ENCODE measurements at places on chromosomes 16 and 17. TPM values are rescaled to one million over a fixed set of nuclear protein-coding genes. Genes with fewer than 3 reads are reported as not detected.
A peak's percentile ranks its signal among the peaks of the same experiment; 100 is the strongest.

- DNase-seq, result no peak
Measured at GRCh38 chr17:48391444-48391843, 38.6 kb downstream of the SKAP1 start.

- no peak for DNase-seq
Measured at GRCh38 chr17:28792877-28793661, 49.3 kb downstream of the TRAF4 start.

GRCh38 chr16:8867932-8868415 is 832 bp downstream of the CARHSP1 start:
- no peak for DNase-seq

GRCh38 chr17:57782062-57782490 is 37.0 kb upstream of the CCDC182 start:
- no peak for DNase-seq

DNA sequence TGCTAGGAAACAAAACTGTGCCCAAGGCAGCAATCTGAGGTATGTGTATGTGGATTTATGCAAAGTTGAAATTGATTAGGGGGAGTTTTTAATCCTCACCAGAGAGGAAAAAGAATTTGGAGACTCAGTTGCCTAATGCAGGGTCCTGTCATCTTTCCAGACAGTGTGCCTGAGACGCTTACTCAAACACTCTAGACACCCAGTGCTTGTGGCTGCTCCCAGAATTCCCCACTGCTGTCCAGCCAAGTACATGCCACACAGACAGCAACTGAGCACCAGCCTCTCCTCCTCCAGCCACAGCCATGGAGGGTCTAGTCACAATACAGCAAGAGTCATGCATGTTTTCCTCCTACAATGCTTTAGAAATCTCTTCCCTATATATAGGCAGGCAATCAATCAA is 118.1 kb downstream of the HIC1 start:
- no peak for DNase-seq

DNA sequence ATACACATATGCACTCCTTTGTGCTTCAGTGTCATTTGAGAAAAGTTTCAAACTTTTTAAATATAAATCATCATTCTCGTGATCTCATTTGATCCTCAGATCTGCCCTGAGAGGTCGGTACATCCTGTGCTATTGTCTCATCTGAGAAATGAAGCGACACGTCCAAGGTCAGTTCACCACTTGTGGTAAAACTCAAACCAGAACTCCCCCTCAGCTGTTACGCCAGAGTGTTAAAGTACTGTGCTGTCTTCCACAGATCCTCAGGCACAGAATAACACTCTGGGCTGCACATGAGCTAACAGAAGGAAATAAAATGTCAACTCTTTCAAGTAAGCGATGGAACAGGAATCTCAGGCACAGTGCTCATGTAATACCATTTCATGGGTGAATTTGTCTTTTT is 31.4 kb downstream of the ANKFN1 start:
- no peak for DNase-seq

DNA sequence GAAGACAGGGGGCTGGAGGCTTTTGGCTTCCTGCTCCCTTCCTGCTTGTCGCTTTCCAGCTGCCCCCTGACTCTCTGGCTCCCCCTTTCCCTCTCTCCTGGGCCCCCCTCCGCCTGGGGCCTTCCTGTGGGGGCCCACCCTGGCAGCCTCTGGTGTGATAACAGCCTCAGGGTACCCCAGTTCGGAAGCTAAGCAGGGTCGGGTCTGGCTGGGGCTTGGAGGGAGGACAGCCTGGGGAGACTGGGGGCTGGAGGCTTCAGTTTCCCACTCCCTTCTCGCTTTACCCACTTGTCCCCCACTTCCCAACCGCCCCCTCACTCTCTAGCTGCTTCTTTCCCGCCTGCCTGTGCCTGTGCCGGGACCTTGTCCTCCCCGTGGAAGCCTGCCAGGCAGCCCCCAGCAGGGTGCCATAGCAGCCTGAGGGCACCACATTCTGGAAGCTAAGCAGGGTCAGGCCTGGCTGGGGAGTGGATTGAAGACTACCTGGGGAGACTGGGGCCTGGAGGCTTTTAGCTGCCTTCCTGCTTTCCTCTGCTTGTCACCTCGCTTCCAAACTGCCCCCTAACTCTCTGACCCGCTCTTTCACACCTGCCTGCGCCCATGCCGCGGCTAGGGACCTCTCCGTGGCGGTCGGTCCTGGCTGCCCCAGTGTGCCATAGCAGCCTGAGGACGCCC is 2275.5 kb downstream of the TP53TG3F start:
- DNase-seq, result no peak

GRCh38 chr17:73731733-73732132 is 87.5 kb upstream of the SDK2 start:
- DNase-seq, result no peak

DNA sequence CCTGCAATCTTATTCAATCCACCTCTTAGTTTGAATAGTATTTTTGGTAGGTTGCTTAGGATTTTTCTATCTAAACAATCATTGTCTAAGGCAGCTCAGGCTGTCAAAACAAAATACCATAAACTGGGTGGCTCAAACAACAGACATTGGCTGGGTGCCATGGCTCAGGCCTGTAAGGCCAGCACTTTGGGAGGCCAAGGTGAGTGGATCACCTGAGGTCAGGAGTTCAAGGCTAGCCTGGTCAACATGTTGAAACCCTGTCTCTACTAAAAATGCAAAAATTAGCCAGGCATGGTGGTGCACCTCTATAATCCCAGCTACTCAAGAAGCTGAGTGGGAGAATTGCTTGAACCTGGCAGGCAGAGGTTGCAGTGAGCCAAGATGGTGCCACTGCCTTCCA is 126.7 kb downstream of the CYLD start:
- no peak for DNase-seq

GRCh38 chr17:67549820-67550219 is 167.9 kb upstream of the NOL11 start:
- DNase-seq, result no peak

- no peak for DNase-seq
Measured at GRCh38 chr16:87453326-87453725, 39.5 kb downstream of the ZCCHC14 start.

DNA sequence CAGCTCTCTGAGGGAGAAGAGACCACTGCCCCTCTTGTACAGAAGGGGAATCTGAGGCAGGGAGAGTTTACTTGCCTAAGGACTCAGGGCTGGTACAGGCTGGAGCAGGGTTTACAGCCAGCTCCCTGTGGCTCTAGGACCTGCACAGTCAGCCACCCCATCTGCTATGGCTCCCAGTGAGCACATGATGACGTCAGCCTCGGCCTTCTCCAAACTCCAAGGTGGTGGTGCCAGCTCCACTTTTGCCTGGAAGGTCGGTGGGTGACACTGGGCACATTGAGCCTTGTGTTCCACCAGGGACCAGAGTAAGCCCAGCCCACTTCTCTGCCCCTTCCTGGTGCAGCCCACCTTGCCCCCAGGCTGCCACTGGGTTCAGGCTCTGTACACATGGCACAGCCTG is 202.2 kb downstream of the ENGASE start:
- no peak for DNase-seq

- DNase-seq, result no peak
Measured at GRCh38 chr17:5644065-5644464, 59.8 kb upstream of the NLRP1 start.

GRCh38 chr17:29591737-29592608 is 959 bp upstream of the ANKRD13B start:
- no peak for DNase-seq

DNA sequence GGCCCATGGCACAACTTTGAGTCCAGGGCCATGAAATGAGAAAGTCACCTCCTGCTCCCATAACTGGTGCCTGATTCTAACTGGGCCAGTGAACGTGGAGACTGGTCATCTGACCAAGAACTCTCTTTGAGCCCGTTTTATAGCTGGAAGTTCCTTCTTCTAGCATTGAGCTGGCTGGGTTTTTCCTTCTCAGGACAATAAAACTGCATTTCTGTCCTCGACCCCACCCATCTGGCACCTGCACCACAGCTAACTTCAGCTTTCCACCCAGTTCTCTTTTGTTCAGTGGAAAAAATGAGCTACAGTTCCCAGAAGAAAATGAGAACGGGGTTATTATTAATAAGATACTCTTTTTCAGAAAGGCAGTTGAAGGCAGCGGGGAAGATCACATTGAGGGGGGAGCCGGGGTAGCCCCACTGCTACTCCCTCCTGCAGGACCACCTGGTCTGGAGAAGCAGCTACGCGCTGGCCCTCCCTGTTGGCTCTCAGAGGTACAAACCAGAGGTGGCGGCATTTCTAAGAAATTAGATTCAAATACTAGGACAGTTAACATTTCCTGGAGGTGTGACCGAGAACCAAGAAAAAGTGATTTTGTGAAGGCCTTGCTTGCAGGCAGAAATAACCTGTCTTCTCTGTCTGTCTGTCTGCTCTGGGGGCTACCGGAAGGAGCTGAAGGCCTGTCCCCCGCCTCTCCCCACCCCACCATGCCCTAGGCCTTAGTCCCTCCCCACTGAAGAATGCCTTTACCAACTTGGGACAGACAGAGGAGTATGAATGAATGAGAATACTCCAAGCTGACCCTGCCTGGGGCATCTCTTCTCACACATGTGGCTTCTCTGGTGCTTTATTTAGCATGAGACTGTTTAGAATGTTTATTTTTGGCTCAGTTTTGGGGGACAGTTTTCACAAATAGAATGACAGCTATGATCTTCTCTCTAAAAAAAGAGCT is 123.9 kb downstream of the XYLT1 start:
- DNase-seq, result no peak

GRCh38 chr16:5108505-5109158 is 11.0 kb upstream of the EEF2KMT start:
- no peak for DNase-seq

DNA sequence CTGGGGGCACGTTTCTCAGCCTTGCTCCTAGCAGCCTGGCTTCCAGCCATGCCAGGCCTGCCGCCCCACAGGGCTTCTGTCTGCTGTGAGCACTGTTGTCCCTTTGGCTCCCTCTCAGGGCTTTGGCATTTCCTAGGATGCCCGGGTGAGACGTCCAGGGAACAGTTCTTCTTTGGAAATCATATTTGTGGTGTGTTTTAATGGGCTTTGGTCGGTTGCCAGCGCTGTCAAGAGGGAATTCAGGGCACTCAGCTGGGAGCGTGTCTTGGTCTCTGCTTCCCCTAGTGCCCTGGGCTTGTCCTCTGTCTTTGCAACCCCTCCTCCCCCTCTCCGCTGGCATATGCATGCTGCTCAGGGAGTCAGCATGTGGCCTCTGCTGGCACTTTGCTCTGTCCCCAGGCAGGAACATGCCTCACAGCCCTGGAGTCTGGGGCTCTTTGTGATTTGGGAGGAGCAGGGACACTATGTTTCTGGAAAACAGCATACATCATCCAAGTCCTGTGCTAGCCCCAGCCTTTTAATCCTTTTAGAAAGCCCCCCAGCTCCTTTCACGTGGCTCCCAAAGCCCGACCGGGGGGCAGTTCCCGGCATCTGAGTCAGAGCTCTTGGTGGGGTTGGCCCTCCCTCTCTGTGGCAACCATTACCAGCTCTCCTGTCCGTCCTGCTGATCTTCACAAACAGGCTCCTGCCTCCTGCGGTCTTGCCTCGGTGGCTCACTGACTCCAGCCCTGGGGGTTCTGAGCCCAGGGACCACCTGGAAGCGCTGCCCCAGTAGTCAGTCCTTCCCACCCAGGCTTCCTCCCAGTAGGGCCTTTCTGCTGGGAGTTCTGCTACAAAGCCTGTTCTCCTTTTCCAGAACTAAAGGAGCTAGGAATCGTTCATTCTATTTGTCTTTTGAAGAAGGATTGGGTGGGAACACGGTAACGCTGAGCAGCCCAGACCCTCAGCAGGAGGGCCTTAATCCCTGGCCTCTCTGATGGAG is 26.7 kb downstream of the SAP30BP start:
- peak; percentile 93 for DNase-seq

- DNase-seq, result peak; percentile 65
Measured at GRCh38 chr17:61309362-61310256, 90.0 kb upstream of the TBX2 start.

DNA sequence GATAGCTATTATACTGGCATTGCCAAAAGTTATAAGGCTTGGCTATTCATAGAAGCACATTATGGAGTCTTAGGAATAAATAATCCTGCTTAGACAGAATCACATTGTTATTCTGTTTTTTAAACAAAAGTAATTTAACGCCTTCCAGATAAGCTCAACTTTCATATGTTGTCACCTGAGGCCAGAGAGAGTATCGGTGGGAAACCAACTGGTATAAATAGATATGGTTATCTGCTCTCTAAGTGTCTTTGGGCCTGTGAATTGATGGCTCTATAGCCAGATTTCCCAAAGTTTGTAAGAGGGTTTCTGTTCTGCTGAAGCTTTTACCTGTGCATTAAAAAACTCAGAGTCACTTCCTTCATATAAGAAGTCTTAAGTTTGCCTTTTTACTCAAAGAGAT is 1449.4 kb downstream of the CDH11 start:
- no peak for DNase-seq

KCNH6 gene
- 0.04 TPM for polyA plus RNA-seq

OTOP3 gene
- polyA plus RNA-seq, result not detected

LRRC37A3 gene
- polyA plus RNA-seq, result 4.0 TPM

NTN1 gene
- polyA plus RNA-seq, result 0.06 TPM

CDRT15L2 gene
- polyA plus RNA-seq, result not detected

TBC1D3G gene
- not detected for polyA plus RNA-seq

HAS3 gene
- 1.8 TPM for polyA plus RNA-seq

GAST gene
- polyA plus RNA-seq, result not detected

KRTAP4-1 gene
- 0.12 TPM for polyA plus RNA-seq
